Cerebellar nuclear complex (tissue), 1 donor: ENCODE measurements at places on chromosomes 1 and 21.

DNA sequence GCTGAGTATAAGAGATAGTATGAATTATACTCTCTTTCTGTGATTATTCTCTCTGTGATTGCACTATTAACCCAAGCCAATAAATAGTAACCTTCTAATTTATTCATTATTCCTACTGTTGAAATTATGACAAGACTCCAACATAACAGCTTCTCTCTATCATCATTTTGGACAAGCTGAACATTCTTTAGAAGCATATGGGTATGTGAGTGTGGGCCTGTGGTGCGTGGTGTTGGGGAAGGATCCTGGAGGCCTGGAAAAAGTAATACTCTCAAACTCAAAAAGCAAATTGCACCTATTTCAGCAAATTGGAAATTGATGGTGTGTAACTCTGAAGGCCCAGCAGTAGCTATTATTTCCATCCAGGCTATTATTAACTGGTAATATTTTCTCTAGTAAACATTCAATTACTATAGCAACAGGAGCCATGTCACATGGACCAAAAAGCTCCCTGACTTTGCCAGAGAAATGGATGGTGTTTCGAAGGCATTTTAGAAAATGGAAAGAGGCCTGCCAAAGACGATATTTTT, 502.8 kb downstream of the LTN1 start:
- DNase-seq = no peak

- no peak for DNase-seq
Observed at GRCh38 chr1:152018537-152018936, 18.3 kb downstream of the S100A11 start.

DNA sequence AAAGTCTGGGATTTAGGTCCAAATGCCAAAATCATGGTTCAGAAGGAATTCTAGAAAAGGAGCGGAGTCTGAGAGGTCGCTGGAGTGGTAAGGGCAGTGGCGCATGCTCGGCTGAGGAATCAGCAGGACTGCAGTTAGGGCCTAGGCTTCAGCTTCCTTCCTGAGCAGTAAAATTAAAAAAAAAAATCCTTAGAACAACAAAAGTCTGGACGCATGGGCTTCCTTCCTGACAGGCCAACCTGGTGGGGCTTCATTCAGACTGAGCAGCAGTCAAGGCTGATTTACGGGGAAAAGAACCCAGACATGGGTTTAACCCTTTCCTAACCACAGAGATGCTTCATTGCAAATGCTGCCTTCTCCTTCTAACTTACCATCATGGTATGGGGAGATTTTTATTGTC, 17.1 kb downstream of the RNF220 start:
- no peak for DNase-seq

GRCh38 chr1:41743366-41743765, 175.4 kb downstream of the HIVEP3 start:
- DNase-seq = no peak

GRCh38 chr1:116877141-116877818, 32.4 kb upstream of the PTGFRN start:
- no peak for DNase-seq

DNA sequence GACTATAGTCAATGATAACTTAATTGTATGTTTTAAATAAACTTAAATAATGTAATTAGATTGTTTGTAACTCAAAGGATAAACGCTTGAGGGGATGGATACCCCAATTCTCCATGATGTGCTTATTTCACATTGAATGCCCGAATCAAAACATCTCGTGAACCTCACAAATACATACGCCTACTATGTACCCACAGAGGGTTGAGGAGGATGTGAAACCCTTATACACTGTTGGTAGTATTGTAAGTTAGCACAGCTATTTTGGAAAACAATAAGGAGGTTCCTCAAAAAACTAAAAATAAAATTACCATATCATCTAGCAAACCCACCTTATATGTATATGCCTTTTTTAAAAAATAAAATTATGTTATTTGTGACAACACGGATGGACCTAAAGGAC, 198.6 kb downstream of the MRPL39 start:
- DNase-seq = no peak

DNA sequence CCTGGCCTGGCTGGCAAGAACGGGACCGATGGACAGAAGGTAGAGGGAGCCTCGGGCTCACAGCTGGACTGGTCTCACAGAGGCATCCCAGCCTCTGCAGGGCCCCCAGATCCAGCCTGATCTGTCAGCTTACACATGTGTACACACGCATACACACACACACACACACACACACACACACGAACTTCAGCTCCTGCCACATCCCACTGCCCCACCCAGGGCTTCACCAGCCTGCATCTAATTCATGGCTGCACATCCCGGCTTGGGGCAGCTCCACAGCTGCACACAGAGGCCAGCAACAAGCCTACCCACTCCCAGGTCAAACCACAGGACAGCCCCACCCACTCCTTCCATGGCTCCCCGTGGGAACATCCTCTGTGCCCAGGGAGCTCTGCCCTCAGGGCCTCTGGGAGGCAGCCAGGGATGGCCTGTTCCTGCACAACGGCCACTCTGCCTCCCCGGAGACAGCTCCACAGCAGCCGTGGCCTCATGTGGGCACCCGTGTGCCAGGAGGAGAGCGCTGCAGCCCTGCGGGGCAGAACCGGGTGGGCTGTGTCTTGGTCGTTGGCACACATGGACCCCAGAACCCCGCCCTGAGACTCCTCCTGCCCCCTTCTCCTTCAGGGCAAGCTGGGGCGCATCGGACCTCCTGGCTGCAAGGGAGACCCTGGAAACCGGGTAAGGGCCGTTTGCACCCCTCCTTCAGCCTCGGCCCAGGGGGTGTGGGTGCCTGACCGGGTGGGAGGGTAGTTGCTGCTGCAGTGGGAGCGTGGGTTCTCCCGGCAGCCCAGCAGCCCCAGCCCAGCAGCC, 19.1 kb downstream of the COL6A2 start:
- DNase-seq = no peak

GRCh38 chr1:194194724-194195123, 1008.3 kb upstream of the B3GALT2 start:
- no peak for DNase-seq

DNA sequence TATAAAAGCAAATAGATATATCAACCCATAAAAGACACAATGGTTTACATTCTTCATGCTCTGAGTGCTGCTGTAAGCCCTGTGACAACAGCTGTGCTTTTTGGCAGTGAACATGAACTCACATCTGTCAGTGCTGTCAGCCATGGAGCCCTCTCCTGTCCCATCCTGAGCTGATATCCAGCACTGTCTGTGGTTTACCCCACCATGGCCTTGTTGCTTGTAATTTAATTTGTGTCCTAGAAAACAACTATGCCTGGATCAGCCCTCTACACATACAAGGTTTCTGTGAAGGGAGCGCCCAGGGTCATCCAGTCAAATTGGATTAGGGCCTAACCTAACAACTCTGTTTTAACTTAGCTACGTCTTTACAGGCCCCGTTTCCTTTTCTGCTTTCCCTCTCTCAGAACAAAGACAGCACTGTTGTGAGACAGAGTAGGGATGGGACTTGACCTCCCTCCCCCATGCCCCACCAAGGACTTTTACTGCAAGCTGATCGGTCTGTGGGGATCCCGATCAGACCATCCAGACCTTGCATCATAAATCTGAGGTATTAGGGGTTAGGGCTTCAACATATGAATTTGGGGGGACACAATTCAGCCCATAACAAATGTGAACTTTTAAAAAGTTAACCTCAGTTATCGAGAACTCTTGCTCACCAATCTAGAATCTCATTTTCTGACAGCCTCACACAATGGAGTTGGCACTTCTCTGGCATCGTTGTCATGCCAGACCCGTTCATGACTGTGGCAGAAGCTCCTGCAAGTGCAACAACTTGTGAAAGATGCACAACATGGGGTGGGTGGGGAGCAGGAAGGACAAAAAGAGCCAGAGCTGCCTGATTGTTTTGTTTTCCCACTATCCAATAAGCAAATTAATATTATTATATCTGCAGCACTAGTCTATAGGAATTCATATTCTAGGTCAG, 16.4 kb upstream of the SLC44A3 start:
- no peak for DNase-seq

DNA sequence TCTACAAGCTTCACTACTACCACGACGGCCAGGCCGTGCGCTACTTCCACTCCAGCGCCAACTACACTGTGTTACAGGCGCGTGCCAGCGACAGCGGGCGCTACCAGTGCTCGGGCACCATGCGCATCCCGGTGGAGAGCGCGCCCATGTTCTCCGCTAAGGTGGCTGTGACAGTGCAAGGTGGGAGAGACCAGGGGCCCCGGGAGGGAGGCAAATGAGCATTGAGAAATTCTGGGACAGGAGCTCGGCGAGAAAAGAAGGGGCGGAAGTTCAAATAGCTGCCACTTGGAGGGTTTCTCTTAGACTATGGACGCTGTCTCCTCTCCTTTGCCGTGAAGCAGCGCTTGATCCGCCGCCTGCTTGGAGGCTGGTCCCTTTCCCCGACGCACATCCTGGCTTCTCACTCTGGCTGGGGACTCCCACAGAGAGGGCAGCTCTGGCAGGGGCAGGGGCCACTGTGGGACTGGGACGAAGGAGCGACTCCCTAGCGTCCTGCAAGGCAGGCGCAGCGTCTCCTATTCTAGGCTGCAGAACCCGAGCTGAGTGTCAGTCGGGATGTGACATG, 4.6 kb downstream of the FCRLB start:
- DNase-seq = no peak

DNA sequence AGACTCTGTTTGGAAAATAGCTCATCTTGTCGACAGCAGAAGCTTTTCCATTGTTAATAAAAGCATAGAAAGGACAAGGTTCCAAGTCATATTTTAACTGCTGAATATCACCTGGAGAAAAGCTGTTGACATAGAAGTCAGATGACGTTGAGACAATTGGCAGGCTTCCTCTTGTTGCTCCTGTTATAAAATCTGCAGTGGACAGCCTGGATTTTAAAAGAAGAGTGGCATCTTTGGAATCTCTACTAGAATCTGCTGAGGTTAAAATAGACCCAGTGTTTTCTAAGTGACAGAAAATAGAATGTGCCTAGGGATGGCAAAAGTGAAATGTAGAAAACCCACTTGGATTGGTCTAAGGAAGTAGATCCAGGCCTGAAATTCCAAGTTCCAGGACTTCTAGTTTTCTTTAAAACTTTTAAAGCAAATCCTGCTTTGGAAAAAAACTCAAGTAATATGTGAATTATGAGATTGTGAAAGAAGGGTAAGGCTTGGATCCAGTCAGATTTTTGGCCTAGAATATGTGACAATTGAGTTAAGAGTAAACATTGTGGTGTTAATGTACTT, 53.6 kb upstream of the NEXN start:
- DNase-seq = no peak
